ENCODE measurements at places on chromosomes 7 and 10. TPM values are rescaled to one million over a fixed set of nuclear protein-coding genes. Genes with fewer than 3 reads are reported as not detected.

GRCh38 chr10:24462291-24462813 is 253.4 kb downstream of the KIAA1217 start:
- no peaks in the 10 kb centered on the region for H3K27me3 ChIP-seq
- H3K4me3 ChIP-seq = no peak overlapping the region
- no peaks in the 10 kb centered on the region for H3K36me3 ChIP-seq
- H3K27ac ChIP-seq = no peak overlapping the region
- DNase-seq = peak; percentile 59

DNA sequence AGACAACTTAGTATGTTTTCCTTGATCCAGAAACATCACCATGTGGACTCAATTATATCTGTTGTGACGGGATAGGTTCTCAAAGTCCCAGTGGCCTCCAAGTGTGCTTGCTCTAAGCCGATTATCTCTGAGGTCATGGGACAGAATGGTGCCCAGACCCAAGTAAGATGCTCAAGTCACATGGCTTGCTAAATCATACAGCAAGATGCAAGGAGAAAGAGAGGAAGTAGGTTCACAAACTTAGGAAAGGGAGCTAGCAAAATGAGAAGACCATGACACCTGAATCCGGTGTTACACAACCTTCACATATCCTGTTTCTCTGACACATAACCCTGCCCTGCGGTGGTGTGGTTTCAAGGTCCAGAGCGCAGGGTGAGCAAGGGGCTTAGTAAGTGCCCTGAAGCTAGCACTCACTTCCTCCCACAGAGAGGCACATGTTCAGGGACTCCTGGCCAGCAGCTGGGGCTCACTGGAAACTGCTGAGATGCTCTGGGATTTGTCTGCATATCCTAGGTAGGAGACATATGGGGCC is 590.9 kb upstream of the ANKRD30A start:
- no peaks in the 10 kb centered on the region for H3K27me3 ChIP-seq
- no peaks in the 10 kb centered on the region for H3K4me1 ChIP-seq
- H3K4me3 ChIP-seq = no peak overlapping the region
- no peak for DNase-seq
- no peak overlapping the region for H3K27ac ChIP-seq

DNA sequence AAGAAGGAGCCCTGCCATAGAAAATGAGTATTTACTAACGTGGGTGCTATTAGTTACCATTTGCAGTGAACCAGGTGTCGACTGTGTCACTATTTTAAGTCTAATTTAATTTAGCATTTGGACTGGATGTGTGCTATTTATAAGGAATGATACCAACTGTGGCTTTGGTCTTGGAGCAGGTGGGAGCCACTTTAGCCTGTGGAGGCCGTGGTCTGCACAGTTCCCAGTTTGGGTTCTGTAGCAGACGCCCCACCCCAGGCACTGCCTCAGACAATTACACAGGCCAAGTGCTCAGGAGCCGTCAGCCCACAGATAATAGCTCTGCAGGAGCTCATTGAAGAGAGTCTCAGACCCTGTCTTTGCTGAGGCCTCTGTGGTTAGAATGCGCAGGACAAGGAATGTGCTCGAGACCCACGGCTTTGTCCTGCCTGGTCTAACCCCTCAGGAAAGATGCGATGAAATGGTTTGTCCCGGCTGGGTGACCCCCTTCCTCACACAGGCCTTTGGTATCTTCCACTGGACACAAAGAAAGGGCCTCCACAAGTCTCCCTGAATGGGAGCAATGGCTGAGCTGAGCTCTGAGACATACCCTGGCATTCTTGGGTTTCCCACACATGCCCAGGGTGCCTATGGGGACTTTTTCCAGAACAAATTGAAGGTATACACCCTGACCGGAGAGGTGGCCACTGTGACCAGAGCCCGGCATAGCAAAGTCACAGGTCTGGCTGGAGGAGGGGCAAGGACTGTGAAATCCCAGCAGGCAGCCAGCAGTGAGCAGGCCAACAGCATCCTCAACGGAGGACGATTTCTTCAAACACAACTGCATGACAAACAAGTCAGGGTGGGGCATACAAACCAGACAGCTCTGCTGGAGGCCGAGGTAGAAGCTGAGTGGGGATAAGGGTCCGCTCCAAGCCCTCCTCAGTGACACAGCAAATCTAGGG is 251.2 kb downstream of the ARHGAP12 start:
- H3K4me3 ChIP-seq = no peak overlapping the region
- no peaks in the 10 kb centered on the region for H3K36me3 ChIP-seq
- H3K27me3 ChIP-seq = no peaks in the 10 kb centered on the region
- H3K27ac ChIP-seq = no peak overlapping the region
- no peak for DNase-seq

DNA sequence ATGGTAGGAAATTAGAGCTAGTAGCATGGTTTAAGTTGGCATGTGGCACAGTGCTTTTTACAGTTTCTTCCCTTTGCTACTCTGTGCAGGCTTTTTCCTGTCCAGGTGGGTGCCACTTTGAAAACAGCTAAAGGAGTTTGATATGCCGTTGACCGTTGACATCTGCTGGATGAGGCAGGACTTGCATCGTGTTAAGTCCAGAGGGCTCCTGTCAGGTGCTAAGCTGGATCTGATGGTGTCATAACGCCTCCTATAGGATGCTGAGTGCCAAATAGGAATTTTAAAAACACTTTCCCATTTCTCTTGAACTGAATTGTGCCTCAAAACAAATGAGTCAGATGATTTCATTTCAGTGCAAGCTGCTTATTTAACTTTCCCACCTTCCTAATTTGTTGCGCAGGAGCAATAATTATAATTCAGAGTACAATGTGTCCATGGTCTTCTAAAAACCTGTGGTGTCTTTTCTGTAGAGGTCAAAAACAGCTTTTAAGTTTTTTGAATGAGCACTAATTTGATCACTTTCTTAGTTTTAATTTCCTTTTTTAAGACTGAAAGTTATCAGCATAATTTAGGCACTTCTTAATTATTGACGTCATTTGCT is 178.3 kb downstream of the CDCA7L start:
- no peak overlapping the region for H3K4me3 ChIP-seq
- no peak overlapping the region for H3K27ac ChIP-seq
- H3K27me3 ChIP-seq = peaks cover 3% of the 10 kb centered on the region
- peak; percentile 94 for DNase-seq

GRCh38 chr7:132516042-132516840 is 60.0 kb downstream of the PLXNA4 start:
- DNase-seq = no peak
- no peak overlapping the region for H3K4me3 ChIP-seq
- no peak overlapping the region for H3K27ac ChIP-seq
- H3K36me3 ChIP-seq = no peaks in the 10 kb centered on the region
- no peaks in the 10 kb centered on the region for H3K4me1 ChIP-seq

DNA sequence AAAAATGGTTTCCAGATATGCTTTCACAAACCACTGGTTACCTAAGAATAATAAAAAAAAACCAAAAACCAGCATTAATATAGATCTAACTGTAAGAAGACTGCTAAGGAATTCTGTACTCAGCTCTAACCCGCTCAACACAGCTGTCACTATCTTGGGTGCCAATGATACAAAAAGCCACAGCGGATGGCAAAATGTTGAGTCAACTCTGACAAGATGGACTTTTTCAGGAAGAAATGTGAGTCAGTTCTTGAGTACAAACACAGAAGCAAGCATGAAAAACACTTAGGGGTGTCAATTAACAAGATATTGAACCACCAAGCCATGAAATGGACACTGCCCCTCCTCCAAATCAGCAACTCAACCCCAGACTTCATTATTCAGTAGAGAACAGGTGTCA is 55.0 kb downstream of the CTTNBP2 start:
- H3K27ac ChIP-seq = no peak overlapping the region
- H3K4me1 ChIP-seq = no peaks in the 10 kb centered on the region
- DNase-seq = no peak
- H3K36me3 ChIP-seq = no peaks in the 10 kb centered on the region
- H3K27me3 ChIP-seq = no peaks in the 10 kb centered on the region

DNA sequence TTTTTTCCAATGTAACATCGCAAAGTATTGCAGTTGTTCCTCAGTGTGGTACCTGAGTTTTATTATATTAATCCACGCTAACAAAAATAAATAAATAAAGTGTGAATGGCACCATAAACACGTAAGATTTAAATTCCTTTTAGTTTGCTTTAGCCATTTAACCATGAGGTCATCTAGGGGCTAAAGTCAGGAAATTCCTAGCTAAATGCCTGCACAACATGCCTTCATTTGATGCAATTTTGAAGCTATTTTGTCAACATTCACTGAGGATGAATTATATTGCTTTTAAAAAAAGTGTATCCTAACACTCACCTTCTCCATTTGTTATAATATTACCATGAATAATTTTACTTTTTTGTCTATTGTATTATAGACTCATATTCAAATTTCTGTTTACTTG is 714.4 kb downstream of the GATA3 start:
- no peaks in the 10 kb centered on the region for H3K4me1 ChIP-seq
- no peak for DNase-seq
- H3K27ac ChIP-seq = no peak overlapping the region
- H3K36me3 ChIP-seq = no peaks in the 10 kb centered on the region
- H3K27me3 ChIP-seq = no peaks in the 10 kb centered on the region
- H3K4me3 ChIP-seq = no peak overlapping the region

DNA sequence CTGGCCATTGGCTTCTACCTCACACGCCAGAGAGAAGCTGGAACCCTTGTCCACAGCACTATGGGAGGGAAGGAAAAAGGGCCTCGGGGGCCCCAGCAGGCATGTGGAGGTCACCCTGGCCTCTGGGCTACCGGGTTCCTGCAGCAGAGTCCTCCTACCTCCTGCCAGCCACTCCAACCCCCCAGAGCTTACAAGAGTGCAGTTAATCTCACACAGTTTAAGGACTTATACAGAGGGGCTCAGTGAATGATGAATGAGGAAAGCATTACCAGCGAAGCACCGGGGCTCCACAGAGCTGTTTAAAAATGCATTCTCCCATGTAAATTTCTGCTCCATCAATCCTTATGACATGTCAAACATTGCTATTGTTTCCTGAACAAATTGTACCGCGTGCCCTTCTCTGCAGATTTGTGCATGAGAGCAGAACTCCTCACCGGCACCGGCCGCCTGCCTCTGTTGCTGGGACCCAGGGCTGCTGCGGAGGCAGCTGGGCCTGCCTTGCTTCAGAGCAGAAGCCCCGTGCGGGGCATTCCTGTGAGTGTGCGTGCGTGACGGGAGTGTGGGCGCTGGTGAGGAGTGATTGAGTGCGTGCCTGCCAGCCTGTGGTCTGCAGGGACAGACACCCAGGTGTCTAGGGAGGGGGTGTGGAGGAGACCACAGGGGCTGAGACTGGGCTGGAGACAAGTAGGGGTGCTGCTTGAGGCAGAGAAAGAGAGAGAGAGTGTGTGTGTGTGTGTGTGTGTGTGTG is 52.8 kb downstream of the C10orf105 start:
- H3K4me1 ChIP-seq = no peaks in the 10 kb centered on the region
- H3K4me3 ChIP-seq = no peak overlapping the region
- no peaks in the 10 kb centered on the region for H3K36me3 ChIP-seq
- DNase-seq = peak; percentile 87

GRCh38 chr7:135965602-135966001 is 11.6 kb downstream of the MTPN start:
- H3K27ac ChIP-seq = no peak overlapping the region
- H3K36me3 ChIP-seq = no peaks in the 10 kb centered on the region
- no peaks in the 10 kb centered on the region for H3K27me3 ChIP-seq

- H3K4me1 ChIP-seq = no peaks in the 10 kb centered on the region
- DNase-seq = no peak
- H3K27ac ChIP-seq = no peak overlapping the region
Observed at GRCh38 chr10:91335147-91335546, 75.0 kb upstream of the HECTD2 start.

MPP7 gene
- 11.6 TPM for total RNA-seq

CALCR gene
- 5.3 TPM for total RNA-seq

IKZF1 gene
- total RNA-seq = 36.8 TPM

All from kidney (tissue), 22 donors.